ENCODE measurements at places on chromosomes 12 and 14. TPM values are rescaled to one million over a fixed set of nuclear protein-coding genes. Genes with fewer than 3 reads are reported as not detected.

CLEC4A gene
- total RNA-seq = 0.42 TPM

DNA sequence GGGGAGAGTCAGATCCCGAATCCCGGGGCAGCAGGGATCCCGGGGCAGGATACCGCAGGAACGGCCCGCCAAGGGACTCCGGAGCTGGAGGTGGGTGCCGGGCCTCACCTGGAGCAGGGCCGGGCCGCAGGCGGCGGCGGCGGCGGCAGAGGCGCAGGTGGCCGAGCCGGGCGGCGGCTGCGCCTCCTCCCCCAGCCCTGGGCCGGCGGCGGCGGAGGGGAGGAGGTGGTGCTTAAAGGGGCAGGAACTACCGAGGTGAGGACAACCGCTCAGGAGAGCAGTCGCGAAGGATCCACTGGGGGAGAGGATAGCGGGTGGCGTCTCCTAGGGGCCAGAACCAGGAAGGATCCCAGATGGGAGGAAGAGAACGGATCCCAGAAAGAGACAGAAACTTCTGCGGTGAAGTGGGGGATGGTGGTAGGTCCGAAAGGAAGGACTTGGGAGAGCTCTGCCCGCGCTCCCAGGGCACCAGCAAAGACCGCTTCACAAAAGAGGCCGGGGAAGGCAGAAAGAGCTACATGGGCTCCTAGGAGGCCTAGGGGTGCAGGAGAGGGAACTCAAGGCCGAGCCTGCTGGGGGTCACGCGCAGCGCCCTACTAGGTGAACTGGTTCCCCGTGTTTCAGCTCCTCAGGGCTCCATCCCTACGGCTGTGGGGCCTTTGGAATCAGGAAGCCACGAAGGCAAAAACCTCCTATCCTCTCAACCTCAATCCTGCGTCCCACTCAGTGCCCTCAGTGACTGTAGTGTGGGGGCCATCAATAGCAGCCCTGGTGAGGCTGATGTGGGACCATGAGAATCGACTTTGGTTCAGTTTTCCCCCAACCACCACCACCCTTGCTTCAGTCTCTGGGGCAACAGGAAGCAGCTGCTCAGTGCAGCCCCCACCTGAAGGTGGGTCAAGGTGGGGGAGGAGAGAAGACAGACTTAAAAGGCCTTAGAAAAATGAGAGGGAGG, 5.0 kb upstream of the BAZ2A start:
- no peaks in the 10 kb centered on the region for H3K27me3 ChIP-seq
- peak overlapping the region; percentile 91 for H3K4me3 ChIP-seq
- peaks cover 66% of the 10 kb centered on the region for H3K4me1 ChIP-seq
- peaks cover 23% of the 10 kb centered on the region for H3K36me3 ChIP-seq

MMP19 gene
- total RNA-seq = 1.0 TPM

DNA sequence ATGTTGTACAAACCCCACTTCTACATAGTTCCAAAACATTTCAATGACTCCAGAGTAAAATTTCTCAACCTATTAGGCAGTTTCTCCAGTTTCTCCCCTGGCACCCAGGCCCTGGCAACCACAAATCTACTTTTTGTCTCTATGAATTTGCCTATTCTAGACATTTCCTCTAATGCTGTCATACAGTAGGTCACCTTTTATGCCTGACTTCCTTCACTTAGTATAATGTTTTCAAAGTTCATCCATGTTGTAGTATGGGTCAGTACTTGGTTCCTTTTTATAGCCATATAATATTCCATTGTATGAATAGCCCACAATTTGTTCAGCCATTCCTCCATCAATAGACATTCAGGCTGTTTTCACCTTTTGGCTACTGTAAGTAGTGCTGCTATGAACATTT, 67.0 kb downstream of the SPRING1 start:
- H3K36me3 ChIP-seq = no peaks in the 10 kb centered on the region
- DNase-seq = no peak
- H3K27me3 ChIP-seq = no peaks in the 10 kb centered on the region
- no peak overlapping the region for H3K4me3 ChIP-seq
- H3K4me1 ChIP-seq = peaks cover 26% of the 10 kb centered on the region
- no peak overlapping the region for H3K27ac ChIP-seq

DNA sequence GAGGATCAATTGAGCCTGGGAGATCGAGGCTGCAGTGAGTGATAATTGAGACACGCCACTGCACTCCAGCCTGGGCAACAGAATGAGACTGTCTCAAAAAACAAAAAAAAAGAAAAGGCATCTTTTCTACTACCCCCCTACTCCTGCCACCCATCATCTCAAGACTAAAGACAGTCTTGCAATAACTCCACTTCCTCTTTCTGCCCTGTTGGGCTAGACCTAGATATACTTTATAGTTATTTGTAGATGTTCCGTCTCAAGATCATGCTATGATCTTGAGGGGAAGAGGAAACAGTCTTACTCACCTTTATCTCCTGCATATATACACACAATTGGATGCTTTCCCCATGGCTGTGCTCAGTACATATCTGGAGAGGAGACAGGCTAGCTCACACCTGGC, 12.1 kb upstream of the ESPL1 start:
- DNase-seq = no peak
- H3K27me3 ChIP-seq = no peaks in the 10 kb centered on the region
- no peak overlapping the region for H3K4me3 ChIP-seq

Data from CD8-positive, alpha-beta memory T cell (primary cell).